Skin of body (tissue), 3 donors: ENCODE measurements at places on chromosomes 5 and 9. TPM values are rescaled to one million over a fixed set of nuclear protein-coding genes. Genes with fewer than 3 reads are reported as not detected.

- DNase-seq: no peak
Observed at GRCh38 chr9:89361816-89362646, 43.7 kb downstream of the SECISBP2 start.

DNA sequence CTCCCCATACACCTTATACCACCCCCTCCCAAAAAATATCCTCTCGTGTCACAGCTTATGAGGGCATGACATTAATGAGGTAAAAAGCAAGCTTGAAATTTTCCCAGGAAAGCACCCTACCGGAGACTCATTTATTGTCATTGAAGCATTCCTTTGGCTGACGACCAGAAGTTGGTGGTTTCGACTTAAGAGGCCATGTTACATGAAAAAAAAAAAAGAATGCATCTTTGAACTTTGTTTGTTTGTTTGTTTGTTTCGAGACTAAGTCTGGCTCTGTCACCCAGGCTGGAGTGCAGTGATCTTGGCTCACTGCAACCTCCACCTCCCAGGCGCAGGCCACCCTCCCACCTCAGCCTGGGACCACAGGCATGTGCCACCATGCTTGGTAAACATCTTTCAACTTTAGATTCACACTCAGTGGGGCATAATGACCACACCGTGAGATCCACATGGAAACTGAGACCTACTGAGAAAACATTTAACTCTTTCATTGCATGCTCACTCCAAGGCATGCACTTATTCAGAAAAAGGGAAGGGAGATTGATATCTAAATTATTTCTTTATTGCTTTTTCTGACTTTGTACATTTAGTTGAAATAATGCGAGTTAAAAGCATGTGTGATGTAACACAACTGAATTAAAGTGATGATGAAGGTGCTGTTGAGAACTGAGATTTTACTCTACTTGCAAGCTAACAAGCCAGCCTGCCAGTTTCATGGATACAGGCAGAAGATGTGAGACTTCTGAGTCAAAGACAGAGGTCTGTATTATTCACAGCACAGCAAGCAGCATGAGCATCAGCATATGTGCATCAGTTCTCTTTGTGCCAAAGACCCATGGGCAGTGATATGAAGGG lies 5.1 kb upstream of the RAB14 start:
- no peak for DNase-seq

The FAM81B gene
- 0.49 TPM for total RNA-seq

- DNase-seq: no peak
Observed at GRCh38 chr5:173736923-173737412, 120.5 kb upstream of the BOD1 start.

The KCNN2 gene
- 3.5 TPM for total RNA-seq
